ENCODE measurements at places on chromosomes 3 and 15.
A peak's percentile ranks its signal among the peaks of the same experiment; 100 is the strongest.

DNA sequence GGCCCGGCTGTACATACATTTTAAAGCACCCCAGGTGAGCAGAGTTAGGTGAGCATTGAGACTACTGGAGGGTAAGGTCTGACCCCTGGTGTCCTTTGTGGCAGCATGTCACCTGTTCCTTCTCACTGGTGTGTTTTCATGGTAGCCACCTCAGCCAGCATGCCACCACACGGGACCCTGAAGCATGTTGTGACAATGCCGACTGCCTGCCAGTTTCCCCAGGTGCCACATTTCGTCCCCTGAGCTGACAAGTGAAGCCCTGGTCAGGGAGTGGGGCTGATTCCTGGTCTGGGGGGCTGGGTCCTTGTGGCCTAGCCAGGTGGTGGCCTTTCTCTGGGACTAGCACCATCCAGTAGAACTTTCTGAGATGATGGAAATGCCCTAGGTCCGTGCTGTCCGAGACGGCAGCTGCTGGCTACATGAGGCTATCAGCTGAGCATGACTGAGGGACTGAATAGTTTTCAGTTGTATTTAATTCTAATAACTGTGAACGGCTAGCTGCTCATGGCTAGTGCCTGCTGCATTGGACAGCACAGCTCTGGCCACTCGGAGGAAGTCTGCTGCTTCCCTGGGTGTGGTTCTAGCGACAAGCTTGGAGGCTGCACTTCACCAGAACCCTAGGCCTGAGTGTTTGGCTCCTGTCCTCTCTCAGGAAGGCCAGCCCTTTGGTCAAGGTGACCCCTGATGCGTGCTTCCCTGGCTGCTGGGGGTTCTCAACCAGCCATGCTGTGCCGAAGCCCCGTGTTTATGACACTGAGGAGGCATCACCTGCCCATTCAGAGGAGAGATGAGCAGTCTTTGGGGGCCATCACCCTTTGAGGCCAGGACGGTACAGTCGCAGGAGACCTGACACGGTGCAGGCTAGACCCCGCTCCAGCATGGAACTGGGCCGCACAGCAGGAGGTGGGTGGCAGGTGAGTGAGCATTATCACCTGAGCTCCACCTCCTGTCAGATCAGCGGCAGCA is 3.9 kb downstream of the C3orf22 start:
- DNase-seq, result no peak

- DNase-seq, result peak; percentile 73
Measured at GRCh38 chr15:63449731-63450130, 54.7 kb upstream of the USP3 start.

DNA sequence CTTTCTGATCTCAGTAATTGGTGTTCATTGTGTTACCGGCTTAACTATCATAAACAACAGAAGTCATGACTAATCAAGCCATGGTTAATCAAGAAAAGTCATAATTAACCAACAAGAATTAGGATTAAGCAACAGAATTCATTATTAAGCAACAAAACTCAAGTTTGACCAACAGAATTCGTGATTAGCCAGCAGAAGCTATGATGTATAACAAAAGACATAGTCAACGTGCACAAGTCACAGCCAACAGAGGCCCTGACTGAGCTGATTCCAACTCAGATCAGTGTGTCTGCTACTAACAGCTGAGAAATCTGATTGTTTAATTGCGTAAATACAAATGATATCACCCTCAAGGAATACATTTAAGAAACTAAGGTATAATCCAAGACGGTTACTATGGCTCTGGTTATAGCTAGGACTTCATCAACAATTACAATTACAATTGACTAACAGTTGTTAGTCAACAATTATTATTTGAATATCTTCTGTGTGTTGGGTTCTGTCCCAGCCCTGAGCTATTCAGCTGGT is 67.7 kb downstream of the RARB start:
- no peak for DNase-seq

GRCh38 chr3:175526609-175527280 is 667.6 kb downstream of the NAALADL2 start:
- DNase-seq, result peak; percentile 3

GRCh38 chr15:65290228-65290627 is 3.5 kb upstream of the PARP16 start:
- DNase-seq, result no peak

GRCh38 chr15:69661446-69661845 is 208.8 kb downstream of the RPLP1 start:
- no peak for DNase-seq
